ENCODE measurements at places on chromosomes 1 and 21.
A peak's percentile ranks its signal among the peaks of the same experiment; 100 is the strongest.

DNA sequence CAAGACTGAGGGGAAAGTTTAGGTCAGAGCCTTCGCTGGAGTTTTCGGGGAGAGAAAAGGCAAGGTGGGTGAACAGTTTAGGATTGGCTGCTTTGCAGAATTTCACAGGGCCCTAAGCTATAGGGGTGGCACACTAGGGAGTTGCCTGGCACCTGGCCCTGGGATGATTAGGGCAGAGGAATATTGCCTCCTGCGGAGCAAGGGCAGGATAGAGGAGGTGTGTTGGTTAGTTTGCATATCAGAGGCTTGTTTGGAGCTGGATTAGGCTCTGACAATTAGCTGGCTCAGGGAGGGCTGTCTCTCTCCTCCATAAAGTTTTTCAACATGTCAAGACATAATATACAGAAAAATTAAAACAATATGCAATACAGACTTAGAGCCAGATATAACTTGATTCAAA is 436.4 kb downstream of the DISC1 start:
- no peak for DNase-seq

GRCh38 chr1:31394584-31395193 is 18.3 kb upstream of the SERINC2 start:
- peak; percentile 78 for DNase-seq

DNA sequence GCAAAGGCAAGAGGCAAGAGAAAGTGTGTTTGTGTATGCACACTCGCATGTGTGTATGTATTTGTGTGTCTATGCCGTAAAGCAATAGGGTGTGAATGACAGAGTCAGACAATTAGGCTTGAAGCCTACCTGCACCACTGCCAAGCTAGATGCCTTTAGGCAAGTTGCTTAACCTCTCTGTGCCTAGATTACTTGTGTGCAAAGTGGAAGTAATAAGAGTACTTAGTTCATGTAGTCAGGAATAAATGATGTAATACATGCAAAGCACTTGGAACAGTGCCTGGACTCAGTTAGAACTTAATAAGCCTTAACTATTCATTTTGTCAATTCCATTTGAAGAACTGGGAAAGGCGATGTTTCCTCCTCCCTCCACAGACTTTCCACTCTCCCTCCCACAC is 31.7 kb downstream of the LAMB3 start:
- no peak for DNase-seq

DNA sequence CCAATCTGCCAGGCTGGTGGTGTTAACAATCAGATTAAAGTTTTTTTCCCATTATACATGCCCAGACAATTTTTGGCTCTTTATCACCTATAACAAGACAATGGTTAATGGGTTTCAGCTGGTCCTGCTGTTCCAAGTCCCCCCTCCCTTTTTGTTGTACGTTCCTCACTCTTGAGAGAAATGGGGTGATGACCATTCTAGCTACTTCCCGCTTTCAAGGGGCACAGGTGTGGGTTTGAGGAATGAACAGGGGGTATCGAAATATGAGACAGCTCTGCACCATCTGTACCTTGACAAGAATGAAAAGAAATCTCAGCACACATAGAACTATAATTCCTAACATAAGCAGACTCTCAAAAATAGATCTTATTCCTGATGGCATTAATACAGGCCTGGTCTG is 326.8 kb downstream of the PTPRU start:
- DNase-seq: no peak

DNA sequence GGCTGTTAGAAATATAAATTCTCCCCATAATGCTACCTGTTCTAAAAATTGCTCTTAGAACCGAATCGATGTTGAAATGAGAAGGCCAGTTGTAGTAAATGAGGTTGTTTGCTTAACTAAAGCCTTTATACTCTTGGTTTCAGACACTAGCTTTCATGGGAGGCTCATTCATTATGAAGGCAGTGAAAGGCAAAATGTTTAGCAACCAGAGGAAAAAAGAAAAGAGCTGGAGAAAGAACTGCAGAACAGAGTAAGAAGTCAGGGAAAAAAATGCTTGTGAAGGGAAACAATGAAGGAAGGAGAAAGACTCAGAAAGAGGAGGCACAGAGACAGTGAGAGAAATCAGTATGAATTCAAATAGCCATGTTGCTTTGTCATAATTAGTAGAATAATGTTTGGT is 128.2 kb downstream of the ATP5PO start:
- DNase-seq: no peak

DNA sequence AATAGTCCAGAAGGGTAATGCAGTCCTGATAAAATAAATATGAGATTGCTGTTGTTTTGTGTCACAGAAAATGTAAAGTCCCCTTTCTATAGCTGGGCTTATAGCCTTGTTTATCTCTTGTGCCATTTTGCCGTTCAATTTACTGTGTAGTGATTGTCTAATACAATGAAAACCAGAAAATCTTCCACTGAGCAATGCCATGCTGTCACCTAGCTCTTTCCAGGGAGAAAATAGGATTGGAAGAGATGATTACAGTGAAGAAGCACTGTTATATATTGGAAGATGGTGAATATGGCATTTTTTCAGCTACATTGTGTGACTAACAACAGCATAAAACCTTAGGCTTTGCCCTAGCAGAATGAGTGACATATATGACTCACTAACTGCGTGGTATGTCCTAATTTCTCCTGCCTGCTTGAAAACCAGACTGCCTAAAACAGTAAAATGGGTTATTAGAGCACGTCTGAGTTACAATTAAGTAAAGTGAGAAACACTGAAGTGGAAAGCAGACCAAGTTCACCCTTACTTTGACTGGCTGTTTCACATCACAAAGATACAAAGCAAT is 332.4 kb upstream of the ZP4 start:
- DNase-seq: no peak

GRCh38 chr1:9481048-9481447 is 58.2 kb upstream of the SLC25A33 start:
- DNase-seq: no peak

DNA sequence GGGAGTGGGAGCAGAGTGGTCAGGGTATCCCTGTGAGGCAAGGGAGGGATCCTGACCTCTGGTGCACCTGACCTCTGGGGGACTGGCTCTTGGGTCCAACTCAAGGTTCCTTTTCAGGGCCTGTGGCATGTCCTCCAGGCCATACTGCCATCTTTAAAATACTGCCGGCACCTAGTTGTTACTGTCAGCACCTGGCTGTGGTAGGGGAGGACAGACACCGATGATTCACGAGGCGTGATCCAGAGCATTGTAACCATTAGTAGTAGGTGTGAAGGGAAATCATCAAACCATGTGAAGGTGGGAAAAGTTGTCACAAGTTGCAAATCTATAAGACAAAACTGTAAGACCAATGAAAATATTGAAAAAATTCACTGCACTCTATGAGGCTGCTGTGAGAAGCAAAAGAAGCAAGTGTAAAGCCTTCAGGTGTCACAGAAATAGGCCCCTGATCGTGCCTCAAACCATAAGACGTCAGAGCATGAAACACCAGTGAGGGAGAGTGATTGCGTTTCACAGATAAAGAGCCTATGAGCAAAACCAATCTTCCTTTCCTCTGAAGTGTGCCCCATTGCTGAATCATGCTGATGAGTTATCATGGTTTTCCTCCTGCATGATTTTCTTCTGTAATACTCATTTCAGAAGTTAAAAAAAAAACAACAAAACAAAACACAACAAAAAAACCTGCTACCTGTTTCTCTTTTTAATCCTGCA is 55.3 kb downstream of the CDC7 start:
- no peak for DNase-seq

DNA sequence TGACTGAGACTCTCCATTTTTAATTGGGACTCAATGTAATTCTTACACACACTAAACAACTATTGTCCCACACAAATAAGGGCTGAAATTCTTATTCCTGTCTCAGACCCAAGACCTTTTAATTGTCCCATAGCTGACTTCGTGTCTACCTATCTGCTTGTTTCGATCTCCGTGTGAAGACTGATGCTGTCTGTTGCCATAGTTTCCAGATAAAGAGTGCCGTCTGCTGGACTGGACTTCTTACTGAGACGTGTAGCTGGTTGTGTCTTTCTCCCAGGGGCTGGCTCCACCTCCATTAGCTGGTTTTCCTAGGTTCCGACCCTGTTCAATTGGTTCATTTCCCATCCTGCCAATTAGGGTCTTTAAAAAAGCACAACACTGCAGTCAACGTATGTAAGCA is 235.3 kb upstream of the PLXNA2 start:
- no peak for DNase-seq

DNA sequence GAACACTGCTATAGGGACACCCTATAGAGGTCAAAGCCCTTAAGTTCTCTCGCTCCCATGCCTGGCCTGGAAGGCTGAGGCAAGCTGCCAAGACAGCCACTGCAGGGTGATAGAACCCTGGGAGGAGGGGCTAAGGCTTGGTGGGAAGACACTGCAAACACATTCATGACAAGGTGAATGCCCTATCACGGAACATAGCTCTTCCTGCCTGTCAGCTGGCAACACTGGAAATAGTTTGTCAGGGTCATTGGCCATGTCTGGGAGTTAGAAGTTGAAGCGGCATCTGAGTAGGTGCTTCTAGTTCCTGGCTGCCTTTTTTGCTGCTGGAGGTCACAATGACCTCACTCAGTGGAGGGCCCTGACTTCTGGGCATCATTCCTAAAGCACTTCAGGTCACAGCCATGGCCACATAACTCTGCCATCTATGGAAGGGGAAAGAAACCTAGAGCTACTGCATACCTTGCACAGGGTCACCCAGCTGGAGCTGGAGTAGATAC is 4.2 kb downstream of the FABP3 start:
- no peak for DNase-seq

GRCh38 chr1:40844887-40845878 is 17.0 kb downstream of the CITED4 start:
- DNase-seq: no peak

GRCh38 chr1:88001460-88001859 is 672.8 kb downstream of the LMO4 start:
- DNase-seq: no peak

DNA sequence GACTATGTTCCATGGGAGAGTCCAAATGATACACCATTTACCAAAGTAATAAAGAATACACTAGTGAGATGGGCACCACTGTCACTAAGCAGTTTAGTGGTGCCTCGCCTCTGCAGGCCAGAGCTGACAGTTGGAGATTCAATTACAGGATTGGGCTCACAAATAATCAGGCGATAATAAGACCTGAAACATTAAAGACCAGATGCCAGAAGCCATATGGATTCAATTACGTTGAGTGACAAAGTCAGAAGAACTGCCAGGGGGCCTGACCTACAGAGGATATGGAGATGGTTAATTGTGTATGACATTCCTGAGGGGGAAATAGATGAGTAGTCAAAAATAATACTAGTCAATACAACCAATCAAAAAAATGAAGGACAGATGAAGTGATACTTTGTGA is 65.2 kb upstream of the ST6GALNAC5 start:
- DNase-seq: no peak

GRCh38 chr1:58710190-58711085 is 10.6 kb upstream of the MYSM1 start:
- no peak for DNase-seq

GRCh38 chr21:42694751-42695696 is 41.6 kb downstream of the PDE9A start:
- DNase-seq: no peak

GRCh38 chr1:66533804-66534740 is at the start of gene SGIP1:
TSS of gene SGIP1 (plus strand) at chr1:66534153. CDS start at chr1:66534359, 206 bp downstream.
- peak; percentile 89 for DNase-seq

- DNase-seq: no peak
Measured at GRCh38 chr1:226717256-226717909, 21.7 kb downstream of the ITPKB start.

DNA sequence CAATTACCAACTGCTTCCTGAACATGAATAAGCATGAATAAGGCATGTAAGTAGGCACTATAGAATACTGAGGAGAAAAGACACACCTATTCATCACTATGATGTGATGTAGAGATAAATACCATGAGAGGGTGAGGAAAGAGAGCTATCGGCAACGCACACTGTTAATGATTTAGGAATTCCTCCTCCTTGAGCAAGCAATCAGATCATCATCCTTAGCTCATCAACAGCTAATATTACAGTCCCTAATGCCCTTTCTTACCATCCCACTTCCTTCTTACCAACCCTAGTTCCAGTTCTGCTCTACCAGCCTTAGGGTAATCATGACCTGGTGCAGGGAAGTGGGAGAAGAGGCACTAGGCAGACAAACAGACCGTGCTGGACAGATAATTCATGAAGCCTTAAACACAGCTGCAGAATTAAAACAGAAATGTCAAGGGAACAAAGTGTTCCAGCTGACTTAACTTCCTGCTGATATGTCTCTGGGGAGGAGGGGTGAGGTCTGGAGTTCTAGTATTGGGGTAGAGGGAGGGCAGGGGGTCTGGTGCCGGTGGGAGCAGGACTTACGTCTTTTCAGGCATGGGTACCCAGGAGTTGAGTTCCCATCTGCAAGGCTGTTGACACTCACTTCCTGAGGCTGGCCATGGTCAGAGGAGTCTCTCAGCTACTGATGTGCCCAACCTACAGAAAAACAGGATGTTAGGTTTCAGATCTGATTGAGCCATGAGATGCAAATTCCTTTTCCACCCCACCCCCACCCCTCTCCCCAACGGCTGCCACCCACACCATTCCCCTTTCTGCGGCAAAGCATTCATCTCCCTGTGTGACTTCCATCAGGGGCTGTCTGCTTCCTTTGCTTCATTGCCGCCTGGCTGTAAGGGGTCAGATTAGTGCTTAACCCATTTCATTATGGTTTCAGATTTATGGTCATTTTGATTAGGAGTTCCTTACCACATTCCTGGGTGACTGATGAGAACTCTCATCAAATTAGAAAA is 12.6 kb upstream of the RCSD1 start:
- no peak for DNase-seq

GRCh38 chr1:186139115-186139514 is 235.9 kb downstream of the TPR start:
- DNase-seq: no peak

DNA sequence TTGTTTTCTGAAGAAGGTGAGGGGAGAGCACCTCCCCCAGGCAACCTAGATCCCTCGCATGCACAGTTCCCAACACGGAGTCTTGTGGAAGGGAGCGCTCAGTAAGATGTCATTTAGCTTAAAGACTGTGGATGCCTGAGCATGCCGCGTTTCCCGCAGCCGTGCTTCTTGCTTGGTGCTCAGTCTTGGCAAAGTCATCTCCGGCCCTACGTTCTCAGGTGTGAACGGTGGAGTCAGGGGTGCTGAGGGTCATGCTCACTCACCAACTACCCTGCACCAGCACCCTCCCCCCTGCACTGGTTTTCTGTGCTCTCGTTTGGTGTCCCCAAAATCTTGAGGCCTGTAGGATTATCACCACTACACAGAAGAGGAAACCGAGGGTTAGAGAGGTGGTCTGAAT is 202.1 kb downstream of the RHOU start:
- no peak for DNase-seq

GRCh38 chr1:241612533-241613477 is 27.4 kb downstream of the CHML start:
- DNase-seq: no peak

DNA sequence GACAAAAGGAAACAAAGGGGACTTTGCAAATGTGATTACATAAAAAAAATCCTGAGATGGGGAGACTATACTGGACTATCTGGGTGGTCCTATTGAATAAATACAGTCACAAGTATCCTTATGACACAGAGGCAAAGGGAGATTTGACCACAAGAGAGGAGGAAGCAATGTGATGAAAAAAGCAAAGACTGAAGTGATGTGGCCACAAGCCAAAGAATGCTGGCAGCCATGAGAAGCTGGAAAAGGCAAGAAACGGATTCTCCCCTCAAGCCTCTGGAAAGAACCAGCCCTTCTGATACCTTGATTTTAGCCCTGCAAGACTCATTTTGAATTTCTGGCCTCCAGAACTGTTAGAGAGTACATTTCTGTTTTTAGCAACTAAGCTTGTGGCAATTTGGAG is 36.4 kb downstream of the OLFML2B start:
- DNase-seq: no peak

Data from posterior cingulate gyrus (tissue), 11 donors.